ENCODE measurements at places on chromosomes 3 and 15.

- no peak for DNase-seq
These were observed 371.0 kb upstream of the GBE1 start for GRCh38 chr3:82132210-82133069.

DNA sequence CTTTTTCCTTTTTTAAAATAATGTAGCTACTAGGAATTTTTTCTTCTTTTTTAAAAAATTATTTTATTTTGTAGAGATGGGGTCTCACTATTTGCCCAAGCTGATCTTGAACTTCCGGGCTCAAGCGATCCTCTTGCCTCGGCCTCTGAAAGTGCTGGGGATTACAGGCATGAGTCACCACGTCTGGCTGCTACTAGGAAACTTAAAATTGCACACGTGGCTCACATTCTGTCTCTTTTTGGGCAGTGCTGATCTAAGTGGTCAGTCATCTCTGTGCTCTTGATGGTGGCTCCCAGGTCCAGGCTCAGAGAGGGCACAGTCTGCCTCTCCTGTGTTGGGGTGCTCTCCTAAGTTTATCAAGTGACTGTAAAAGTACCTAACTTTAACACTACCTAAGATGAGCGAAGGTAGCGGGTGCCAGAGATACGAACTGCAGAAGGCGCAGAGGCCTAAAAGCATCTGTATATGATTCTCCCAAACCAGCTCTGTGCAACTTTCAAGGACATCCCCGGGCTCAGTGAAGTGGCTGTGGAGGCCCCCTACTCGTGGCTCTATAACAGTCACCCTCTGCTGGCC, 52.9 kb upstream of the SEC13 start:
- no peak for DNase-seq

DNA sequence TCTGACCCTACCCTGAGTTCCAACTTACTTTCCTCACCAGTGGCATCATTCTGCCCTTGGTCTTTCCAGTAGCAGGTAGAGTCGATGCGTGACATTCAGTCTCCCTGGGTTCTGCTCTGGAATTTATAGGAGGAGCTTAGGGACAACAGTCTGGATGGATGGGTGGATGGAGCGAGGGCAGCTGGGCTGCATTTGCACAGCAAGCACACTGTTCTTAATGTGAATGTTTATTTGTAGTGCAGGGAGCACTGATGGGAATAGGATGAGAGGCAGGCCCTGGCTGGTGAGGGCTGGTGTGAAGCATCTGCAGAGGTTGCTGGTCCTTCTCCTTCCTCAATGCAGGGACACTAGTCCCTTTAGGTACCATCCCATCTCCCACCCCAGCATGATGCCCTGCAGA, 176.2 kb downstream of the EPHB1 start:
- DNase-seq: no peak

- no peak for DNase-seq
These were observed 174.6 kb downstream of the AKAP13 start for GRCh38 chr15:85554852-85555521.

DNA sequence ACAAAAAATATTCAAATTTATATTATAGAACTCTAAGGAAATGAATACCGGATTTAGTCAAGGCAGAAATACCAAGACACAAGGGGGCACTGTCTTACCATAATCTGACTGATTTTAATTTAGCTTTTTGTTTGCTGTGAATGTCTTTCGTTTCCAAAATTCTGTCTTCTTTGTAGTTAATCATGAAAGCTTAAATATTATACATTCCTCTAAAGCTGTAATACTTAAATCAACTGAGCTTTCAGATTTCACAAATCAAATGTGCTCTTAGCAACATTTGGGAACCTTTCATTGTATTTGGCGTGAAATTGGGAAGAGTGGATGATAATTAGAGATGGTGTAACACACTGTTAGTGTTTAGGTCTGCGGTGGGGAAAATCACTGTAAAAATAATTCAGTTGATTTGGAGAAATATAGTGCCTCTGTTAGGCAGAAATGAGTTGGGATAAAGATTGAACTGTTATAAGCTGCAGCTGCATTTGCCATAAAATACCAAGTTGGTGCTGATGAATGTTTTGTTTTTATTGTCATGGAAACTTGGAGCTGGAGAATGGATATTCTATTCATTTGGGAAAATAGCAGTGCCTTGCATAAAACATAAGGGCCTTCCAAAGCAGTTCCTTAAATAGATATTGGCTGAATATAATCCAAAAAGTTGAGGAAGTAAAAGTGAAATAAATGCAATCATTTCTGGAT, 228.2 kb downstream of the TCF12 start:
- no peak for DNase-seq

GRCh38 chr15:37015451-37015850, 84.9 kb downstream of the MEIS2 start:
- DNase-seq: no peak

- DNase-seq: no peak
These were observed 8.1 kb upstream of the LRRC2 start for GRCh38 chr3:46574243-46574646.

GRCh38 chr15:83303535-83303934, 19.1 kb upstream of the BNC1 start:
- DNase-seq: no peak

GRCh38 chr3:87088993-87089841, 98.3 kb upstream of the VGLL3 start:
- no peak for DNase-seq

DNA sequence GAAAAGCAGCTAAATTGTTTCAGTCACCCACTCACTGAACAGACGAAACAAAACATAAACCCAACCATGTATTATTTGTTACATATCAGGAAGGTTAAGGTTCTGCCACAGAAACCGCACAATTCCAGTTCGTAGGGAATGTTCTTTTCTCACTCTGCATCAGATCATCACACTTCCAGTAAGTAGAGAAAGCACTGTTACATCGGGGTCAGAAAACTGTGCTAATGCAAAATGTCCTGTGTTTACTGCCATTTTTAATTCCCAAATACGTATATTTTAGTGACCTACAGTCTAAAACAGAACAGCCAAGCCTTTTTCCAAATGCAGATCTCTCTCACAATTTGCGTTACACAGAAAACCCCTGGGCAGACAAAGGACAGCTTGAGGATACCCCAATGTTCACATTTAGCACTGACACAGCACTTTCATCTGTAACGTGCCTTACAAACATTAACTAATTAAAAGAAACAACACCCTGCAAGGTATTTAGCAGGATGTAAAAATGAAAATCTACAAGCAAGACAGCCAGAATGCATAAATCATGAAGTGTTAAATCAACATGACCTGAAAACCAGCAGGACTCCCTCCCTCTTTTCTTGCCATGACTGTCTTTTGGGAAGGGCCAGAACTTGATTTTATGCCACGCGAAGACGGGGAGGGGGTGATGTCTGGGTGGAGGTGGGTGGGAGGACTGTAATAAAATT, 34.8 kb upstream of the SKIL start:
- no peak for DNase-seq

- no peak for DNase-seq
These were observed 65.1 kb downstream of the PPARG start for GRCh38 chr3:12353796-12354525.

DNA sequence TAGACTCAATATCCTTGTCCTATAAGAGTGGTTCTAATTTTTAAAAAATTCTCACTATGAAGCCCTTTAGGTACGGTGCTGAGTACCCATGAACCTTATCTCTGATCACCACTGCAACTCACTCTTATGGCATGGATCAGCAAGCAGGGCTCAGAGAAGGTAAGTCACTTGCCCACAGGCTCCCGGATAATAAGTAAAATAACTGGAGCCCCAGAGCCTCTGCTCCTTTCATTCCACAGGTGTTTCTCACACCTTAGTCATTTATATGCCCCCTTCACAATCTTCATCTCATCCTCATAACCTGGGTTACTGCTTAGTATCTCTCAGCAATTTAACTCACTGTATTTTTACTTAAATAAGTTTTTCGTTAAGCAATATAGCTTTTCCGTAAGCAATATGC, 28.4 kb upstream of the AKAP13 start:
- no peak for DNase-seq

DNA sequence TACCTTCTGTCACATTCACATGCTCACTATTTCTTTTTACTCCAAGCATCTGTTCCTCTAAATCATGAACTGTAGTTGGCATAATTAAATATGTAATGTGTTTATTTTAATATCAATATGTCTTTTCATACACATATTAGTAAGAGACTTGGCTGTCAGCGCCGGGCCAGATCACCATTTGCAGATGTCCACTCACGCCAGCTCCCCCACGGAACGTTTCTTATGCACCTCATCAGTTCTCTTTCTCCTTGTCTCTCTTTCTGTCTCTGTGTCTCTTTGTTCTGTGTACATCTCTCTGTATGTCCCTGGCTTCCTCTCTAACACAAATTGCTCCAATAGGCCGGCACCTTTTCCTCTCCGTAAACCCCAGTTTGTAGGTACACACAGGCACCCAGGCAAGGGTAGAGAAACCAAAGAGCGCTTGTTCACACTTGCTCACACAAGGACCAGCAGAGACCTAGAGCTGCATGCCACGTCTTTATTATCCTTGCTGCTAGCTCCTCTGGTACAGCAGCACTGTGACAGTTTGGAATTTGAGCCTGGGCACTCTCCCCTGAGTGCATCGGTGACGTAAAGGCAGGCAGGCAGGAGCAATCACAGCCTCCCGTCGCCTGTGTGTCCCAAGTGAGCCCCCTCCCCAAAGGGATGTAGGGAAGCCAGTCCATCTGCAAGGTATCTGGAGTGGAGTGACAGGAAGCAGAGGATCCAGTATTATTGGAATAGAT, 40.4 kb downstream of the CACNA1D start:
- no peak for DNase-seq

DNA sequence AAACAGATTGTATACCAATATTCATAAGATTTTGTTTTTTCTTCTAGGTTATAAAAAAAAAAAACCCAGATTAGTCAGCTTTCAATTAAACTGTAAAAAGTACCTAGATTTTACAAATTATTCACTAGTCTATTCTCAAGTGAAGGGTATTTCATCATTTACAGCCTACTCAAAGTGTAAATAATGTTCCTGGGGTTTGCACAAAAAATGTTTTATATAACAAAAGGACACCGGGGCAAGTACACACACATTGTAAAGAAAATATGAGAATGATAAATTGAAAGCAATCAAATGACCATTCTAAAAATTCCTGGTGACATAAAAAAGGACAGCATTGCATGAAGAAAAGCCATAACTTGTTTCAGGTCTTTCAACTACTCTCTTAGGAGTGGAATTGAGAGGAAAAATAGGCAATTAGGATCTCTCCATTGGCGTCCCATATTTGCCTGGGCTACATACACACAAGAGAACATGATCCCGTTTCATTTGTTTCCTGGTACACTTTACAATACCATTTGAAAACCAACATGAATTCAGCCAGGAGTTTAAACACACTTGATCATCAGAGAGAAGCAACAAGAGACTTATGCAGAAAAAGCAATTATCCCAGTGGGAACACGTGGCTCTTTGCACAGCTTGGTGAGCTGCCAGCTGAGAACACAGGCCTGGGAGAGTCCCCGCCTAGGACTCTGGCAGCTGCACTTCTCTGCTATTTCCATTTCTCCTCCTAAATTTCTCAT, 1039.2 kb downstream of the ROBO1 start:
- no peak for DNase-seq

DNA sequence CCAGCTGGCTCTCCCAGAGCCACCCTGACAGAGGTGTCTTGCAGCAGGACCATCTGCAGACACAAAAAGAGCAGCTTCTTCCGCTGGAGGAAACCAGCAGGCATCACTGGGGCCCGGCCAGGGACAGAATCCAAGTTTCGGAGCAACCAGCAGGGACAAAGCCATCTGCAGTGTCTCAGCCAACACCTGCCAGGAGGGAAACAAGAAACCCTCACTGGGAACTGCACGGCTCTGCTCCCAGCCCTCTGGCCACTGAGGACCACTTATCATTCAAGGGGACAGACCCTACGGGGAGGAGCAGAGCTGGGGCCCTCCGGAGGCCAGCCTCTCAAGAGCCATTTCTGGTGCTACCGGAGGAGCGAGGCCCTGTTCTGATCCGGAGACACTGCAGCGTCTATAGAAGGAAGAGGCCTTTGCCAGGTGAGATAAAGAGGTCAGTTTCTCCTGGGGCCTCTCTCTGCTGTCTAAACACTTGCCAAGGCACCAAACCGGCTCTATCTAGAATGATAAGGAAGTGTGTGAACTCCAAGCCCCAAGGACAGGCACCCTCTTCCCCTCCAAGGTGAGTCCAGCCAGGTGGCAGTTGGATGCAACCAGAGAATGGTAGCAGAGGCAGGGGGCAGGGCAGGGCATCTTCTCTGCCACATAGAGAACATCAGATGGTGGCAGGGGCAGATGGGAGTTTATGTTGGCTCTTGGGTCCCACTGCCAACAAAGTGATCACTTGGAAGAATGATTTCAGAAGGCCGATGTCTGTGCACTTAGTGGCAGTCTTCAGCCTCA, 89.0 kb downstream of the CHSY1 start:
- DNase-seq: no peak

DNA sequence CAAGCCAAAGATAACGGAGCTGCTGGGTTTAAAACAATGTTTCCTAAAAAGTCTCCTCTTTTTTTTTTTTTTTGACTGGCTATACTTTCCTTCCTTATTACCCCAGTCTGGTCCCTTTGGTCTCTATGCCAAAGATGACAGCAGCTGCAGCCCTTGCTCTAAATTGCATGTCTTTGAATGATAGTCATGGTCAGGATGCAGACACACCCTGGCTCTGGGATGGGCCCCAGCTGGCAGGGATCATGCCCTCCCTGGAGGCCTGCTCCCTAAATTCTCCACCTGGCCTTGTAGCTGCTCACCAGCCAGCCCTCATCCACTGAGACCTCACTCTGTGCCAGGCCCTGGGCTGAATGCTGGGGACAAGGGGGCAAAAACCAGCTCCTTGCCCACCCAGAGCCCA, 95.8 kb downstream of the MESD start:
- no peak for DNase-seq

GRCh38 chr3:17874636-17875035, 132.2 kb upstream of the TBC1D5 start:
- DNase-seq: no peak

DNA sequence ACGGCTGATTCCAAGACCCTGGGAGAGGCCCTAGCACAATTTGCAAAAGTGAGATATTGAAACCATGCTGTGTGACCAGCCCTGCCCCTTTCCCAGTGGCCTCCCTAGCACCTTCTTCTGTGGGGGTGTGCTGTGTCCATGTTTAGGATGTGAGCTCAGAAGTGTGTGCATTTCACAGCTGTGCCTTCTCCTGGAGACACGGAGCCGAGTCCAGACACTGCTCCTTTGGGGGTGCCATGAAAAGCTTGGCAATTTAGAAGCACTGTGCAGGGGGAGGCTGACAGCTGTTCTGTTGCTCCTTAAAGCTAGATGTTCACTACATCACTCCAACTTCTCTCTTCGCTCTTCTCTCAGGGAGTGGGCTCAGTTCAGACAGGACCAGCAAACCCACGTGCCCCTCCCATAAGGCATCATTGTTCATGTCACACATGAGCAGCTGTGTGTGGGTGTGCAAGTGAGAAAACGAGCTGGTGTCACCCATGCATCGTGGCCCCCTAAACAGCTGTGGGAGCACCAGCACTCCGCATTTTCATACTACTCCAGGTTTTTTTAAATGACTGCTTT, 492.6 kb downstream of the GABRG3 start:
- no peak for DNase-seq

DNA sequence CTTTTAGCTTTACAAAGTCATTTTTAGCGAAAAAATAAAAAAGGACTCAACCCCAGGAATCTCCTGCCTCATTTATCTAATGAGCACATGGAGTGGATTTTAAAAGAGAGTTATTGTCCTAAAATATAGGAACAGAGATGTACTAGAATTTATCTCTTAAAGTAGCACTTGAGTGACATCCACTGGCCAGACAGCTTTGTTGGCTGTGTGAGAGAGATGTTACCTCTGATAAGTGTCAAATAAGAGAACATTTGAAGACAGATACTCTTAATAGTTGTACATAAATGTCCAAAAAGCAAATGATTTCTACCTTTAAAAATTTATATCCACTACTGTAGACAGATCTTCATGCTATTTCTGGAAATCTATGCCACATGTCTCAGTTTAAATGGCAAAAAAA, 12.3 kb upstream of the MFSD1 start:
- DNase-seq: no peak

All from activated naive CD4-positive, alpha-beta T cell treated with Interleukin-2 at 50 U/mL for 16 hours (primary cell).